Activated T-helper 2 cell treated with anti-CD3 and anti-CD28 coated beads, Interferon-gamma antibody, Interleukin-2, Interleukin-4, amounts not matched to agents 10 μg/mL and 5 μg/mL and 100 μg/mL, durations not matched to agents 14 hours and 24 hours and 36 hours (primary cell): ENCODE measurements at places on chromosomes 2 and 18. TPM values are rescaled to one million over a fixed set of nuclear protein-coding genes. Genes with fewer than 3 reads are reported as not detected.
A peak's percentile ranks its signal among the peaks of the same experiment; 100 is the strongest.

ABCA12 gene
- total RNA-seq, result not detected in 2 replicates

UGT1A8 gene
- not detected in 2 replicates for total RNA-seq

DNA sequence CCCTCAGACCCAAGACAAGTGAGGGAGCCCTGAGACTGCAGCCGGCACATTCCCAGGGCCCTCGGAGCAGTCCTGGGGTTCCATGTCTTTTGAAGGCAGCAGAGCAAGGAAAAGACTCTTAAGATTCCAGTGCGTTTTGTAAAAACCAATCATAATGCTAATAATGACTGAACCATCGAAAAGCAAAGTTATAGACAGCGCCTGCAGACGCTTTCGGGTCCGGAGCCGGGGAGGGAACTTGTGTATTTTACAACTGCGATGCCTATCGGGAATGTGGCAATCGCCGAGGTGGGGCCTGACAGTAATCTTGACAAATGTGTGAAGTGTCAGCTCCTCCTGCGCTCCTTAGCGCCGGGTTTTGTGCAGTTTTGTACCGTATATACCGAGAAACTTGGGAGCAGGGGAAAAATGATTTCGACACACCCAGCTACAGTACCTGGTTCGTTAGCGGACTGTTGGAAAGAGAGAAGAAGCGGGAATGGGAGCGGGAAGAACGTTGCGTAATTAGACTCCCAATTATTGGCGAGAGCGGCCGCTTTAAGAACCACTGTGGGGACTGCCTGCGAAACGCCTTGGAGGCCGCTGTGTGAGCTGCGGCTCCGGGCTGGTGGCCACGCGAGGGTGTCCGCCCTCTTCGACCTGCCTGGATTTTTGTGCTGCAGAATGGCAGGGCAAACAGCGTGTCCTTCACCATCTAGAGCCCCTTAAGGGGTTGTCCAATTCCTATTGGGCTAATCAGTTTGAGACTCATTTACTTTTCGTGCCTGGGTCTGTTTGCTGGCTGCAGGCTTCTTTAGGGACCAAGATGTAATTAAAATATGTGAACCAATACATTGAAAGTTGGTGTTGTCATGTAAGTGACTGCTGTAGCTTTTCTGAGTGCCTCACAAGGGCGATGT is 2.4 kb downstream of the EPAS1 start:
- H3K27ac ChIP-seq, result no peak overlapping the region
- H3K4me1 ChIP-seq, result peaks cover 37% of the 10 kb centered on the region
- H3K4me3 ChIP-seq, result peak overlapping the region; percentile 89

GRCh38 chr2:174744111-174744510 is 20.2 kb downstream of the CHRNA1 start:
- no peaks in the 10 kb centered on the region for H3K36me3 ChIP-seq
- H3K4me1 ChIP-seq, result peaks cover 3% of the 10 kb centered on the region
- H3K27me3 ChIP-seq, result peaks cover 14% of the 10 kb centered on the region
- no peak for DNase-seq
- no peak overlapping the region for H3K4me3 ChIP-seq

- H3K36me3 ChIP-seq, result peaks cover 31% of the 10 kb centered on the region
- H3K4me1 ChIP-seq, result peaks cover 1% of the 10 kb centered on the region
- H3K27ac ChIP-seq, result no peak overlapping the region
- DNase-seq, result no peak
- no peak overlapping the region for H3K4me3 ChIP-seq
- no peaks in the 10 kb centered on the region for H3K27me3 ChIP-seq
These were observed 443.2 kb downstream of the ARHGAP15 start for GRCh38 chr2:143572421-143572820.

DNA sequence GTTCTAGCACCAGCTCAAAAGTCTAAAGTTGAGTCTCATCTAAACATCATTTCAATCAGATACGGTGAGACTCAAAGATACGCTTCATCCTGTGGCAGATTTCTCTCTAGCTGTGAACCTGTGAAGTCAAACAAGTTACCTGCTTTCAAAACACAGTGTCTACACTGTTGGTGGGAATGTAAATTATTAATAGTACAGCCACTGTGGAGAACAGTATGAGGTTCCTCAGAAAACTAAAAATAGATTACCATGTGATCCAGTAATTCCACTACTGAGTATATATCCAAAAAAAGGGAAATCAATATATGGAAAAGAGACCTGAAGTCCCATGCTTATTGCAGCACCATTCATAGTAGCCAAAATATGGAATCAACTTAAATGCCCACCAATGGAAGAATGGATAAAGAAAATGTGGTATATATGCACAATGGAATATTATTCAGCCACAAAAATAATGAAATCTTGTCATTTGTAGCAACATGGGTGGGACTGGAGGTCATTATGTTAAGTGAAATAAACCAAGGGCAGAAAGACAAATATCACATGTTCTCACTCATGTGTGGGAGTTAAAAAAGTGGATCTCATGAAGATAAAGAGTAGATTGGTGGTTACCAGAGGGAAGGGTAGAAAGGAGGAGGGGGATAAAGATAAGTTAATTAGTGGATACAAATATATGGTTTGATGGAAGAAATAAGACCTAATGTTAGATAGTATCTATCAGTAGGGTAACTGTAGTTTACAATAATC is 11.7 kb downstream of the UBR3 start:
- H3K4me3 ChIP-seq, result no peak overlapping the region
- H3K4me1 ChIP-seq, result peaks cover 1% of the 10 kb centered on the region
- no peak overlapping the region for H3K27ac ChIP-seq
- H3K36me3 ChIP-seq, result peaks cover 10% of the 10 kb centered on the region
- H3K27me3 ChIP-seq, result no peaks in the 10 kb centered on the region
- no peak for DNase-seq

EVX2 gene
- not detected in 2 replicates for total RNA-seq

CETN1 gene
- total RNA-seq, result not detected in 2 replicates

DNA sequence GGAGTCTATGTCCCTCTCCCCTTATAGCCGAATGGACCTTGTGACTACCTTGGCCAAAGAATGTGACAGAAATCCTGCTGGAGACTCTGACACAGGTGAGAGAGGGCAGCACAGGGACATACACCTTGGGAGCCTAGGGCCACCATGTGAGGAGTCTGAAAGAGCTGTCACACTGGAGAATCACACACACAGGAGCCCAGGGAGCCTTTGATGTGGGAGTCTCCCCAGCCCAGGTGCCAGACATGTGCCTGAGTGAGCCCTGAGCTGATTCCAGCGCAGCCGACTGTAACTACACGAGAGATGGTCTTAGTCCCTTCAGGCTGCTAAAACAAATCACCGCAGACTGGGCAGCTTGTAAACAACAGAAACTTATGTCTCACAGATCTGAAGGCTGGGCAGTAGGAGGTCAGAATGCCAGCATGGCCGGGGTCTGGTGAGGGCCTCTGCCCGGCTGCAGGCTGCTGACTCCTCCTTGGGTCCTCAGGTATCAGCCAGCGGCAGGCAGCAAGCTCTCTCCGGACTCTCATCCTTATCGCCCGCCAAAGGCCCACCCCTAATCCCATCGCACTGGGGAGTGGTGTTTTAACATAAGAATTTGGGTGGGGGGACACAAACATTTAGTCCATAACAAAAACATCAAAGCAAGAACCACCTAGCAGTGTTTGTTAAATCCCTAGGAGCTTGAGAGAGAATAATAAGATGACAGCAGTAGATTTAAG is 63.8 kb upstream of the GPR45 start:
- no peaks in the 10 kb centered on the region for H3K36me3 ChIP-seq
- H3K27ac ChIP-seq, result no peak overlapping the region
- H3K27me3 ChIP-seq, result peaks cover 8% of the 10 kb centered on the region
- DNase-seq, result no peak
- H3K4me3 ChIP-seq, result no peak overlapping the region
- H3K4me1 ChIP-seq, result no peaks in the 10 kb centered on the region

DNA sequence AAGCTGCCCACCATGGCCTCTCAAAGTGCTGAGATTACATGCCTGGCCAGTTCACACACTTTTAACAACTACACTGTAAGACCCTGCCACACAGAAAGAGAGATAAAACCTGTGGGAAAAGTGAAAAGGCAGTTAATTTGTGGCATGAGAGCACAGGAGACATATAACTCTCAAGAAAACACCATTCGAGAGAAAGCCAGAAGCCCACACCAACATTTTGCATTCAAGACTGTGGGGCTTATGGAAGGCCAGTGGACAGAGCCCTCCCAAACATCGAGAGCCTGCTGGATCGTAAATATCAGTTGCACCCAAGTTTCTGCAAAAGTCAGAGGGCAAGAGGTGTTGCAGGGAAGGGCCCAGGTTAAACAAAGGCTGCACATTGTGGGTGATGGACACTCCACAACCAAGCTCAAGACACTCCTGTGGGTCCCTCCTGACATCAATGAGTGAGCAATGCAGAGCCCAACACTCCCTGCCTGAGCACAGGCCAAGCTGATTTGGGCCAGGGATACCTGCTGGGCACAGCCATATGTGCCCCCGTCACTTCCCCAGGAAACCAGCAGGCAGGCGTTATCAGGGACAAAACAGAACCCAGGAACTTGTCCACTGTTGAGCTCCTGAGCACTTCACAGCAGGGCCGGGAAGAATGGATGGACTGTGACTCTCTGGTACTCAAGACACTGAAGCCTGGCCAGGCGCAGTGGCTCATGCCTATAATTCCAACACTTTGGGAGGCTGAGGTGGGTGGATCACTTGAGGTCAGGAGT is 114.4 kb downstream of the ZFP36L2 start:
- H3K4me3 ChIP-seq, result no peak overlapping the region
- no peaks in the 10 kb centered on the region for H3K4me1 ChIP-seq
- H3K27ac ChIP-seq, result no peak overlapping the region
- DNase-seq, result no peak
- peaks cover 1% of the 10 kb centered on the region for H3K36me3 ChIP-seq
- no peaks in the 10 kb centered on the region for H3K27me3 ChIP-seq

GRCh38 chr2:72887032-72887739 is at the start of gene SPR:
Gene SPR (plus strand): TSS chr2:72887408. CDS start chr2:72887433, 25 bp downstream.
- DNase-seq, result peak; percentile 60
- H3K27ac ChIP-seq, result no peak within 1 kb of the TSS
- peak within 1 kb of the TSS; percentile 77 for H3K4me3 ChIP-seq
- no peaks in the 10 kb centered on the region for H3K36me3 ChIP-seq

DNA sequence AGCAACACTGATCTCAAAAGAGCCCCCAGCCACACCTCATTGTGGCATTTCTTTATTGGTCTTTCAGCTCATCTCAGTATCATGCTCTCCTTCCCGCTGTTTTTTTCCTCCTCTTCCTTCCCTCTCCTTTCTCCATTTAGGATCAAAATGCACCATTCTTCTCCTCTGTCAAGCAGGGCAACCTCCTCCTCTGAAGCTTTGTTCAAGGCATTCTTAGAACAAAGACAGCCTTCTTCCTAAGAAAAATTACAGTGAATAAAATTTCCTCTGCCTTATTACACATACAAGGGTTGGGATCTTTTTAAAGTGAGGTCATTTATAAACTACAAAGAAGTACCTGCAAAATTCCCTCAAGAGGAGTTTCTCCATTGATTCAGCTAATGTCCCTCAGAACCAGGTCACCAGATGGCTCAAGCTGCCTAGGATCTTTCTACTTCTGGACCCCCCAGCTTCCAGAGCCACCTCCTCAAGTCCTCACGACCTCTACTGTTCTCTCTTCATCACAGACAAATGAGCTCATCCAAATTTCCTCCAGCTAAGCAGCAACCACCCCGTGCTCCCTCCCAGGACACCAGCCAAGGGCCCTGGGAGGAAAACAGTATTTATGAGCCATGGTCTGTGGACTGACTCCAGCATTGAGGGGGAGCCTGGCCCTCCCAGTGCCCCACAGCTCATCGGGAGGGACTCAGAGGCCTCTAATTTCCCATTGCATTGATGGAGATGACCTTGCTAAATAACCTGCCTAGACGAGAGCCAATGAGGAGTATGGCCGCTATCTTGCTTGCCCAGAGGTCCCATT is 18.0 kb downstream of the SFXN5 start:
- H3K27me3 ChIP-seq, result no peaks in the 10 kb centered on the region
- H3K4me3 ChIP-seq, result no peak overlapping the region
- no peak overlapping the region for H3K27ac ChIP-seq
- DNase-seq, result no peak
- H3K36me3 ChIP-seq, result peaks cover 18% of the 10 kb centered on the region
- no peaks in the 10 kb centered on the region for H3K4me1 ChIP-seq

DNA sequence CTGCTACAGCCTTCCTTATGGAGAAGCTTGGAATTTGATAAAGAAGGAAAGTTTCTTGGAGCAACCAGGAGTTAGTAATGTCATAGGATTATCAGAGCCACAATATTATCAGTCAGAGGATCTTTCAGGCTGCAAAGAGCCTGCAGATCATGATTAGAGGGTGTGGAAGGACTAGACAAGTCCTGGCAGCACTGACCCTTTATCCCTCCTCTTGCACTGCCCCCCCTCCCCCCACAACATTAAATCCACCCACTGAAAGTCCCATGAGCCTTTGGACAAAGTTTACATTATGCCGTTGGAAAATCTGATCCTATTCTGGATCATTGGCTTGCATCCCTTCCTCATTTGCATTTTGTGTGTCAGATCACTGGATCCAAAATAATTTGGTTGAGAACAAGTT is 18.7 kb upstream of the IMPA2 start:
- peaks cover 4% of the 10 kb centered on the region for H3K27me3 ChIP-seq
- H3K36me3 ChIP-seq, result no peaks in the 10 kb centered on the region
- no peak overlapping the region for H3K4me3 ChIP-seq

MYO1B gene
- total RNA-seq, result 7.0 and 12.2 TPM in 2 replicates

NT5C1B gene
- total RNA-seq, result not detected in 2 replicates

ZSCAN30 gene
- total RNA-seq, result 15.5 and 19.9 TPM in 2 replicates

GRCh38 chr2:230335461-230335863 is 8.5 kb downstream of the SP140L start:
- H3K4me3 ChIP-seq, result peak overlapping the region; percentile 57
- H3K27me3 ChIP-seq, result no peaks in the 10 kb centered on the region
- no peak for DNase-seq
- H3K4me1 ChIP-seq, result peaks cover 54% of the 10 kb centered on the region
- H3K36me3 ChIP-seq, result peaks cover 80% of the 10 kb centered on the region
- peak overlapping the region; percentile 86 for H3K27ac ChIP-seq

- no peaks in the 10 kb centered on the region for H3K27me3 ChIP-seq
- no peak for DNase-seq
- no peaks in the 10 kb centered on the region for H3K36me3 ChIP-seq
- H3K27ac ChIP-seq, result no peak overlapping the region
- H3K4me1 ChIP-seq, result no peaks in the 10 kb centered on the region
- no peak overlapping the region for H3K4me3 ChIP-seq
These were observed 1109.0 kb upstream of the CHAC2 start for GRCh38 chr2:52658598-52658997.

DNA sequence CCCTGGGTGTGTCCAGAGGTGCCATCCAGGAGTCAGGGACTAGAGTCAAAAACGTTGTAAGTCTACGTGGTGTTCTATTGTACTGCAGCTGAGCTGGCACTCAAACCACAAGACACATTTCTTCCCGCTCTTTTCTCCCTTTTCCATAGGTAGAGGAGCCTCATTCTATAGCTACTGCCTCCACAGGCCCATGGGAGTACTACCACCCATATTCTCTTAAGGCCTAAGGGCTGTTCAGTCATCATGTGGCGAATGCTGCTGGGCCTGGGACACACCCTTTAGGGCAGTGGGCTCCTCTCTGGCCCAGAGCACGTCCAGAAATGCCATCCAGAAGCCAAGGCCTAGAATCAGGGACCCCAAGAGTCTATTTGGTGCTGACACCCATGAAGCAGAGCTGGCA is 1271.7 kb downstream of the CNTNAP5 start:
- H3K27ac ChIP-seq, result no peak overlapping the region
- H3K4me1 ChIP-seq, result no peaks in the 10 kb centered on the region
- H3K36me3 ChIP-seq, result no peaks in the 10 kb centered on the region
- no peak overlapping the region for H3K4me3 ChIP-seq
- no peaks in the 10 kb centered on the region for H3K27me3 ChIP-seq

- no peak for DNase-seq
- no peaks in the 10 kb centered on the region for H3K36me3 ChIP-seq
- H3K4me3 ChIP-seq, result no peak overlapping the region
- peaks cover 11% of the 10 kb centered on the region for H3K27me3 ChIP-seq
- H3K4me1 ChIP-seq, result peaks cover 2% of the 10 kb centered on the region
These were observed 186.8 kb upstream of the GLI2 start for GRCh38 chr2:120548627-120549608.

- no peaks in the 10 kb centered on the region for H3K27me3 ChIP-seq
- no peak overlapping the region for H3K4me3 ChIP-seq
- DNase-seq, result no peak
- peaks cover 11% of the 10 kb centered on the region for H3K36me3 ChIP-seq
- no peak overlapping the region for H3K27ac ChIP-seq
These were observed 125.5 kb downstream of the ATAD2B start for GRCh38 chr2:23801396-23801795.
